ENCODE measurements at places on chromosomes 6 and 20.

DNA sequence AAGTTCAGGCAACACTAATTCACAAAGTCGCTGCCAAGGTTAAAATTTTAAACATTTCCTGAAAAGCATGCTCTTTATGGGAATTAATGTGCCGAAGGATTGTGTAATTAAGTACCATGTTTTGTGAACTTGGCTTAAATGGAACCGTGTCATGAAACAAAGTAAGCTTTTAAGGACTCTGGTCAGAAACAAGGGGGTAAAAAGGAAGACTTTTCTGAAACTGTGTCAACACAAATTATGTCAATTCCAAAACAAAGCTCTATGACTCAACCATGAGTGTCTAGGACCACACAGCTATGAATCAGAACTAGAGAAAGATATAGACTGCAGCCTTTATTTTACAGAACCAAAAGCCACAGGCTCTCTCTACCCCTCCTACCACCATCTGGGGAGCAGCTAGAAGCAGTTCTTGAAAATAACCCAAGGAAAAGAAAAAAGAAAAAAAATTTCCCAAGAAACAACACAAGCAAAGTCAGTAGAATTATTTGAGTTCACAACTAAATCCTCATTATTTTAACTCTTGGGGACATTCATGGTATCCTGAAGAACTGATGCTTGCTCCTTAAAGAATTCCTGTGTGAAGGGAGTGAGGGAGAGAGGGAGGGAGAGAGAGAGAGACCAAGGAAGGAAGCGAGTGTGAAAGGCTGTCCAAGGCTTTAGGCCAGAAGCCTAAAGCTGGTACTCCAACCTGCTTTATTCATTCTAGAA lies 81.9 kb downstream of the ZMYND8 start:
- DNase-seq, result no peak

GRCh38 chr20:52289956-52290565 lies 98.5 kb upstream of the ZFP64 start:
- no peak for DNase-seq

DNA sequence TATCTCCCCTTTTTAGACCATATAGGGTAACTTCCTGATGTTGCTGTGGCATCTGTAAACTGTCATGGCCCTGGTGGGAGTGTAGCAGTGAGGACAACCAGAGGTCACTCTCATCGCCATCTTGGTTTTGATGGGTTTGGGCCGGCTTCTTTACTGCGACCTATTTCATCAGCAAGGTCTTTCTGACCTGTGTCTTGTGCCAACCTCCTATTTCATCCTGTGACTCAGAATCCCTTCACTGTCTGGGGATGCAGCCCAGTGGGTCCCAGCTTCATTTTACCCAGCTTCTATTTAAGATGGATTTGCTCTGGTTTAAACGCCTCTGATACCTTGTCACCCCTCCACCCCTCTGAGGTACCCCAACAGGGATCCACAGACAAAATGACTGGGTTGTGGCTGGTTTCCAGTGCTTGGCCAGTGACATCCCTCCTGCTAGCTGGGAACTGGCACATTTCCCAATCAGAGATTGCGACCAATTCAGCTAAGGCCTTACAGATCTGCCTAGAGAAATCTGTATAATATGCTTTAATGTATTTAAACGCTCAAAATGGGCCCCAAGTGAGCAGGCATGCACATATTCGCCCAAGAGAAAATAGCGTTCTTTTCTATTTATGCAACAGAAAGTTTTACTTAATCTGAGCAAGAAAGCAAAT lies 315.6 kb upstream of the QKI start:
- DNase-seq, result no peak

DNA sequence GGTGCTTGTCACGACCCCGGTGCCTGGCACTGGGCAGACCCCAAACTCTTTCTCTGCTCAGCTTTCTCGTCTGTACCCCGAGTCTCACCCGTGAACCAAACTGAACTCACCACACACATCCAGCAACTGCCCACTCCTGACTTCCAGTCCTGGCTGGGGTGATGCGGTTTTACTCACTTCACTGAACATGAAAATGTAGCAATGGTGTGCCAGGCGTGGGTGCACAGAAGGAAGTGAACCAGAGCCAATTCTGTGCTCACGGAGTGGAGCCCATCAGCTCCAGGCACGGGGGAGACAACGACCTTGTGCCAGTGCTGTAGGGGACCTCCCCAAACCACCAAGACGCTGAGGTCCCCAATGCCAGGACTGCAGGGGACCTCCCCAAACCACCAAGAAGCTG lies 78.7 kb upstream of the AFDN start:
- DNase-seq, result no peak

Data from GDM1 (cell line).